ENCODE measurements at places on chromosomes 2 and 18.

- no peak for DNase-seq
Measured at GRCh38 chr2:209818939-209819338, 47.3 kb downstream of the UNC80 start.

GRCh38 chr18:55085557-55086285 lies 126.5 kb upstream of the CCDC68 start:
- no peak for DNase-seq

GRCh38 chr2:17911491-17912260 lies 33.2 kb downstream of the KCNS3 start:
- no peak for DNase-seq

DNA sequence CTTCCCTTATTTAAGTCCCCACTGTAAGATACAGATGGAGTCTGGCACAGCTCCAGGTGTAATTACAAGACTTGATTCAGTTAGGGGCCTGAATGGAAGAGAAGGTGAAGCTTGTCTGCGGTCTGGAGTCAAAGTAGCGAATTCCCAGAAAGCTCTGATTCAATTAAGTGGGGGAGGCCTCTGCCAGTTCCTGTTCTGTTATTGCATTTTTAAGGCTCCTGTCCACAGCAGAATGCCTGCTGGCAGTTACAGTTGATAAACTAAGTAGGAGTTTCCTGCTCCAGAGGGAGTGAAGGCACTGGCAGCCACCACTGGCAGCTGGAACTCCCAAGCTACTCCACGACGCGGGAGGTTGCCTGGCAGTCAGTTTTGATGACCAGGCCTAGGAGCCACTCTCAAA lies 181.1 kb downstream of the SOCS6 start:
- DNase-seq, result no peak

DNA sequence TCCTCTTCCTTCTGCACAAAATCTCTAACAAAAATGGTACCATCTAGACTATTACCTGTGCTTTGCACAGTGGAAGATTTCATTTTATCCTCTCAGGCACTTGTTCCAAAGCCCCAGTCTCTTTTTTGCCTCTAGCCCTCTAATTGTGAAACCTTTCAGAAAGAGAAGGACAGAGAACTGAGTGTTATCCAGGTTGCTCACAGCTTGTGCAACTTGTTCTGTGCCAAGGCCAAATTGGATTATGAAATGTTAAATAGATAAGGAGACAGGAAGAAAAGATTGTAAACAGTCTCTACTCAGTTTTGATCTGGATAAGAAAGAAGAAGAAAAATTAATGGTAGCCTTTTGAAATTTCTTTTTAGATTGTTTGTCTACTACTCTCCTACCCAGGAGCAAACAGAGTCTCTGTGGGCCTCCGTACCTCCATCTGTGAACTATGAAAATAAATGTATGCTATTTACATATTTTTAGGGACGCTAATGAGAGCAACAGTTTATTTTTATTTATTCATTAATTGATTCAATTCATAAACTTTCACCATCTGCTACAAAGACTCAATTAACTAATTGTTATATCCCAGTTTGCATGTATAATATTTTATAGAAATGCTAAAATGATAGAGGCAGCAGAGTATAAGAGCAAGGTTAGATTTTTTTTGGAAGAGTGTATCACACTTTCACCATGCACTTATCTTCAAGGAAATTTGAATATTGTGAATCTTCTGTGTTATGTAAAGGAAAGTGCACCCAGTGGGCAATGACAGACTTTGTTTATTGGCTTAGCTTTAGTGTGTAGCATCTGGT lies 339.0 kb upstream of the ETAA1 start:
- no peak for DNase-seq

GRCh38 chr2:88070055-88070454 lies 2.4 kb downstream of the SMYD1 start:
- DNase-seq, result no peak

- no peak for DNase-seq
Measured at GRCh38 chr2:190858817-190859216, 21.8 kb upstream of the GLS start.

DNA sequence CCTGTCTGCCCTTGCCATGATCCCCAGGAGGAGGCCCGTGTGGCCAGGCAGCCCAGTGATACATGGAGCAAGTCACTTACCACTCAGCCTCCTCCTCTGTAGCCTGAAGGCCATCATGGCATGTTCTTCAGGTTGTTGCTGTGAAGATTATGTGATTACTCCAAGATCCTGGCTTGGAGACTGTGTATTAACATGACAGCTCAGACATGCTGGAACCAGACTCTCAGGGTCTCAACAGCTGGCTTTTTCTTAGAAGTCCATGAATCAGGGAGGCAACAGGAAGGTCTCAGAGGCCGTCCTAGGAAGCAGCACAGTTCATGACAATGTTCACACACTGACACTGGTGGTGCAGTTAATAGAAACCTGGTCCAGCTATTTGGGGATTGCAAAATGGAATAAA lies 158.6 kb upstream of the TWIST2 start:
- DNase-seq, result no peak

DNA sequence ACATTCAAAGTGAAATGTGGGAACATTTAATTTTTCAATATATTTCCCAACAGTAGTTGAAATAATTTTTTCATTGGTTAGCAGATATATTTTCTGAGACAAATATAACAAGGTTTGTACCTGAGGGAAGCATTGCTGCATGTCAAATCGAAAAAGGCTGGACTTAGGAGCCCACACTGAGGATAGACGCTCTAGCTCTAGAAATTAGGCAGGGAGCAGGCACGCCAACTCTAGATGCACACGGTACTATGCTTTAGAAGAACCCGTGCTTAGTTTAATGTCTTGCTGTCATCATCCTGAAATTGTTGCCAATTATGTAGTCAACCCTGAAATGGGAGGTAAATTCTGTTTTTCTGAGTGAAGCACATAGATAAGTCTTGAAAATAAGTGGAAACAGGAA lies 731.1 kb upstream of the ZNF804A start:
- DNase-seq, result no peak

Data from CD8-positive, alpha-beta memory T cell (primary cell).